SJCRH30 (cell line): ENCODE measurements at places on chromosomes 3 and 15.
A peak's percentile ranks its signal among the peaks of the same experiment; 100 is the strongest.

- 0 out of 2 replicates have a peak, but pooled peaks cover 3% of the 10 kb centered on the region for H3K36me3 ChIP-seq
- H3K27me3 ChIP-seq: no peaks in the 10 kb centered on the region
- DNase-seq: no peak
Measured at GRCh38 chr15:38266247-38266986, 13.8 kb downstream of the SPRED1 start.

GRCh38 chr15:99425657-99426301 is 140.0 kb upstream of the MEF2A start:
- no peak overlapping the region for H3K27ac ChIP-seq
- H3K4me1 ChIP-seq: peaks cover 11% of the 10 kb centered on the region
- no peaks in the 10 kb centered on the region for H3K36me3 ChIP-seq
- DNase-seq: no peak
- no peaks in the 10 kb centered on the region for H3K27me3 ChIP-seq

- no peaks in the 10 kb centered on the region for H3K36me3 ChIP-seq
- no peaks in the 10 kb centered on the region for H3K27me3 ChIP-seq
- DNase-seq: no peak
Measured at GRCh38 chr3:152096280-152096906, 172.3 kb upstream of the MBNL1 start.

DNA sequence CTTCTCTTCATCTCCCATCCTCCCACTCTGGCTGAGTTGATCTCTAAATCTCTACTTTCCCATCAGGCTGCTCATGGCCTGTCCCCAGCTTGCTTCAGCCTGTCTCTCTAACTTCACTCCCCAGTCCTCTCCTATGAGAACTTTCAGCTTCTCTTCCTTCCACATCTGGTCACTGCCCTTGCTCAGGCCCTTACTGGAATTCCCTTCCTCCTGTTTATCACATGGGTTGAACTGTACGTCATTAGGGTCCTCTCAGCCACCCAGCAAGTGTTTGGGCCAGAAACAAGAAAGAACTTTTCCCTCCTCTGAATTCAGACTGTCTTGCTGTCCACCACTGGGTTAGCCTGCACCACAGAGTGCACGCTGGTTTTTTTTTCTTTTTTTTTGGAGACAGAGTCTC is 5.0 kb downstream of the PTPN23 start:
- DNase-seq: no peak
- no peak overlapping the region for H3K4me3 ChIP-seq
- H3K4me1 ChIP-seq: no peaks in the 10 kb centered on the region
- H3K27me3 ChIP-seq: no peaks in the 10 kb centered on the region
- H3K36me3 ChIP-seq: peaks cover 14% of the 10 kb centered on the region

DNA sequence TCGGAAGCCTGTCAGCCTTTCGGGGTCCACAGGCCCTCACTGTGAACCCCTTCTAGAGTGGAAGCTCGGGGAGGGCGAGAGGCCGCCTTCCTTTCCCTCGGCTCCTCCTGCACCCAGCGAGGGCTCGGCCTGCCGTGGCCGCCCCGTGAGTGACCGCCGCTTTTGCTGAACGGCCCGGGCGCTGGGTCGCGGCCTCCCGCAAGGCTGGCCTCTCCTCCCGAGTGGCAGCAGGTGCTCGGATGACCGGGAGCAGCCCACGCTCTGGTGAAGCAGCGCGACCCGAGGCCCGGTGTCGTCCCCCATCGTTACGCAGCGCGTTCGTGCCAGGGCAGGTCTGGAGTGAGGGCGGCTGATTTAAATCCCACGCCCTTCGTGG is 53.8 kb downstream of the LRRK1 start:
- no peak for DNase-seq
- H3K4me3 ChIP-seq: no peak overlapping the region
- no peaks in the 10 kb centered on the region for H3K27me3 ChIP-seq
- H3K36me3 ChIP-seq: no peaks in the 10 kb centered on the region
- H3K27ac ChIP-seq: no peak overlapping the region
- H3K4me1 ChIP-seq: peaks cover 7% of the 10 kb centered on the region; the same call in 1 of the 2 replicates

- DNase-seq: no peak
- H3K4me3 ChIP-seq: no peak overlapping the region
- no peaks in the 10 kb centered on the region for H3K36me3 ChIP-seq
- H3K4me1 ChIP-seq: no peaks in the 10 kb centered on the region
- H3K27ac ChIP-seq: no peak overlapping the region
Measured at GRCh38 chr3:30578479-30578878, 27.9 kb upstream of the TGFBR2 start.

DNA sequence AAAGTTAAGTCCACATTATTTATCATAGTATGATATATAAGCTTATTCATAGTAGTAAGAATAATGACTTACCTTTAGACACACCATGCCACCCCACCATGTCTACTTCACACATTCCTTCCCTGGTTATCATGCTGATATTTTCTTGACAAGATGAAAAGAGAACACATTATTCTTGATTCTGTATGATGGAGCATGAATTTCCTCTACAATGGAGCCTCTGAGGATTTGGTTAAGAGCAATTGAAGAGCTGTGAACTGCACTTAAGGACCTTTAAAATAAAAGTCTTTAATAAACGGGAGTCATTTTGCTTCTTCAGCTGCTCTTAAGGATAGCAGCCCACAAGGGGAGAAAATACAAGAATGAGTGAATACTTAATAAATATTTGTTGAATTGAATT is 226.7 kb downstream of the CADM2 start:
- no peaks in the 10 kb centered on the region for H3K27me3 ChIP-seq
- no peaks in the 10 kb centered on the region for H3K4me1 ChIP-seq
- H3K4me3 ChIP-seq: no peak overlapping the region
- H3K36me3 ChIP-seq: no peaks in the 10 kb centered on the region
- H3K27ac ChIP-seq: no peak overlapping the region
- DNase-seq: no peak

DNA sequence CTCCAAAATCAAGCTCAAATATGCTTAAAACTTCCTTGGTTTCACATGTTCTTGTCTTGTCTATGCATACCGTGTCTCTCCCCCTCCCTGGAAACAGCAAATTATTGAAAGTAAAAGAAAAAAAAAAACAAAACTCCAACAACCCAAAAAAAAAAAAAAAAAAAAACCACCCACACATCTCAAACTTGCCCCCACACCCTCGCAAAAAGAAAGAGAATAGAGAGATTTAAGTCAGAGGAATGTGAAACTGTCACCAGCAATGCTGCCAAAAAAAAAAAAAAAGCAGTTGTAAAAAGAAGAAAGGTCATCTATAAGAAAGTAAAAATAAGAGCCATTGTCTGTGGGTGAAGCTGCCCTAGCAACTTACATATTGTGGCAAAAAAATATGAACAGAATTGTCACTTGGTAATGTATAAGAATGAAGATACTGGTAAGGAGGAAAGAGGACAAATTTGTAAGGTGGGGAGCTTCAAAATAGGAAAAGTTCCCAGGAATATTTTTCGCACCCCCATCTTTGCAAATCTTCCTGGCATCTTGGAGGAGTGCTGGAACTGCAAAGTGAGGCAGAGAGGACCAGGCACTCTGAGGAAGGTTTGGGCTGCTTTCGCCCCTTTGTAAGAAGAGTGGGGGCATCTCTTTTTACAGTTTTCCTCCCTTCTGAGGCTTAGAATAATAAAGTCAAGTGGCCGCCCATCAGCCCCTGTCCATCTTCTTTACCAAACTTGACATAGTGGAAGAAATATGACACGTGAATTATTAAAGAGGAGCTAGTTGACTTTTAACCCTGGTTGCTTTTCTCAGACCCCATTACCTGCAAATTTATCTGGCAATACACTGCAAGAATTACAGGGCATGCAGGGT is 81.8 kb downstream of the NR2F2 start:
- H3K4me3 ChIP-seq: no peak overlapping the region
- 0 out of 2 replicates have a peak, but pooled peaks cover 3% of the 10 kb centered on the region for H3K4me1 ChIP-seq
- no peak overlapping the region for H3K27ac ChIP-seq
- H3K36me3 ChIP-seq: no peaks in the 10 kb centered on the region
- no peak for DNase-seq
- H3K27me3 ChIP-seq: no peaks in the 10 kb centered on the region

- no peaks in the 10 kb centered on the region for H3K36me3 ChIP-seq
- DNase-seq: peak; percentile 87
- H3K4me3 ChIP-seq: peak overlapping the region; percentile 40
- H3K4me1 ChIP-seq: peaks cover 47% of the 10 kb centered on the region
- H3K27me3 ChIP-seq: no peaks in the 10 kb centered on the region
Measured at GRCh38 chr15:101187820-101188636, 63.8 kb downstream of the CHSY1 start.

DNA sequence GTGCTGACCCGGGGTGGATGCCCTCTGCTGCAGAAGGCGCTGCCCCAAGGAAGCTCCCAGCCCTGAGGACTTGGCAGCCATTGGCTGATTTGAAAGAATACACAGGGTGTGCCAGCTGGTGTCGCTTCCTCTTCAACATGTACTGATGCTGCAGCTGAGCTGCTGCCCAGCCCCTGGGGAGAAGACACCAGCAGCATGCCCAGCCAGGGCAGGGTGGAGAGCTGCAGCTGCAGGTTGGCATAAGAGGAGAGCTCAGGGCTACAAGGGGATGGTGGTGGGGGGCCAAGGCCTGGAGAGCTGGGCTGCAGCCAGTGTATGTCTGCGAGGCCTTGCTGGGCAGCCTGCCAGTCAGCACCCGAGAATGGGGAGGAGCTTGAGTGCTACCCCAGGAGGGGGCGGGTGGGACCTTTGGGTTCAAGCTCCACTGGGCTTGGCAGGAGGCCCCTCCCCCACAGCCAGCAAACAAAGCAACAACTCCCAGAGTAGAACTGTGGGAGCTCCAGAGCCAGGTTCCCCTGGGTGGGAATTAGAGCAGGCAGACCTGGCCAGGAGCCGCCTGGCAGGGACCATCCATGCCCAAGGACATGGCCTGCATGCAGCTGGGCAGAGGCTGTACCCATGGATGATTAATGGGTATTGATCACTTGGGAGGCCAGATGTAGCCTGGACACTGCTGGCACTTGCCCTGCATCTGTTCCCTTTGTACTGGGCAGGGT is 9.2 kb upstream of the SEMA4B start:
- no peak overlapping the region for H3K27ac ChIP-seq
- no peaks in the 10 kb centered on the region for H3K4me1 ChIP-seq
- H3K27me3 ChIP-seq: 0 out of 2 replicates have a peak, but pooled peaks cover 4% of the 10 kb centered on the region
- no peak overlapping the region for H3K4me3 ChIP-seq
- no peaks in the 10 kb centered on the region for H3K36me3 ChIP-seq

- H3K36me3 ChIP-seq: no peaks in the 10 kb centered on the region
- no peak overlapping the region for H3K4me3 ChIP-seq
- 0 out of 2 replicates have a peak, but pooled peaks cover 5% of the 10 kb centered on the region for H3K4me1 ChIP-seq
- H3K27me3 ChIP-seq: no peaks in the 10 kb centered on the region
- H3K27ac ChIP-seq: no peak overlapping the region
Measured at GRCh38 chr3:1960506-1960905, 138.2 kb upstream of the CNTN4 start.

DNA sequence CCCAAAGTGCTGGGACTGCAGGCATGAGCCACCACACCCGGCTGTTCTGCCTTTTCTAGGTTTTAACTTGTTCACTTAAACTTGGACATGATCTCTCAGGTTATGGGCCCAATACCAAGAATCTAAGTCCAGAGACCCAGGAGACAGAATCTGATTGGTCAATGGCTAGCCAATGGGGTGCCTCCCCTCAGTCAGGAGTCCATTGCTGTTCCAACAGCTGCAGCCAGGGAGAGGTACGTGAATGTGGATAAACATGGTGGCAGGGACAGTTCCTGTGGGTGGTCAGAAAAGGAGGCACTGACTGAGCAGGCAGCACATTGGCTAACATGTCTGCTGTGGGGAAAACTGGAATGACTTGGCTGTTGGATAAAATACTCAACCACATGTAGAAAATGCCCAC is 140.3 kb downstream of the RPLP1 start:
- H3K4me3 ChIP-seq: no peak overlapping the region
- H3K27ac ChIP-seq: no peak overlapping the region
- no peaks in the 10 kb centered on the region for H3K36me3 ChIP-seq
- H3K27me3 ChIP-seq: no peaks in the 10 kb centered on the region; the same call in 1 of the 2 replicates
- DNase-seq: peak; percentile 34

DNA sequence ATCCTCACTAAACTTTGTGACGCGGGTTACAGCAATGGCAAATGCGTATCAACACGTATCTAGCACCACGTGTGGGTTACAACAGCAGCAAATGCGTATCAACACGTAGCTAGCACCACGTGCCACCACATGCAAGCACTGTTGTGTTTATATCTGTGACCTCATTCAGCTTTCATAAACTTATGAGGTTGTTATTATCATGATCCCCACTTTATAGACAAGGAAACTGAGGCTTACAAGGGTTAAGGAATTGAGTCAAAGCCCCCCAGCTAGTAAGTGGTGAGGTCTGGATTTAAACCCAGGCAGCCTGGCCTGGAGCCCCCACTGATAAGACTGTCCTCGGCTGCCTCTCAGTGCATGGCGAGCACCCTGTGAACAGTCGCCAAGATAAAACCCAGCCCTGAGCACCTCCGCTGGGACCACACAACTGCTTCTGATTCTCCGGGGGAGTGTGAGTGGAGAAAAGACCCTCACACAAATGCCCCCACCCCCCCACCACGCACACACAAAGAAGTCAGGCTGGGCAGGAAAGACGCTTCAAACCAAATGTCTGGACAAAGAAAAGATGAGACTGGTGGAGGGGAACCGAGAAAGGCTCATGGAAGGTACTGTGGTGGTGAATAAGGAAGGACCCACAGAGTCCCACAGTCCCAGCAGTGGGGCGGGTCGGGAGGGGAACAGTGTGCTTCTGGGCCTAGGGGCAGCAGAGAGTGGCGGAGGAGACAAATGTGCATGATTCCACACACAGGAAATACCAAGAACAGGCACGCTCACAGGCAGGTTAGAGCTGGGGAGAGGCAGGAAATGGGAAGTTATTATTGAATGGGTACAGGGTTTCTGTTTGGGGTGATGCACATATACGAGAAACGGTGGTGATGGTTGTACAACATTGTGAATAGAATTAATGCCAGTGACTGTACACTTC is 173.4 kb downstream of the XXYLT1 start:
- no peak overlapping the region for H3K4me3 ChIP-seq
- peaks cover 13% of the 10 kb centered on the region; the same call in 1 of the 2 replicates for H3K4me1 ChIP-seq
- DNase-seq: no peak
- H3K27ac ChIP-seq: no peak overlapping the region
- no peaks in the 10 kb centered on the region for H3K36me3 ChIP-seq

DNA sequence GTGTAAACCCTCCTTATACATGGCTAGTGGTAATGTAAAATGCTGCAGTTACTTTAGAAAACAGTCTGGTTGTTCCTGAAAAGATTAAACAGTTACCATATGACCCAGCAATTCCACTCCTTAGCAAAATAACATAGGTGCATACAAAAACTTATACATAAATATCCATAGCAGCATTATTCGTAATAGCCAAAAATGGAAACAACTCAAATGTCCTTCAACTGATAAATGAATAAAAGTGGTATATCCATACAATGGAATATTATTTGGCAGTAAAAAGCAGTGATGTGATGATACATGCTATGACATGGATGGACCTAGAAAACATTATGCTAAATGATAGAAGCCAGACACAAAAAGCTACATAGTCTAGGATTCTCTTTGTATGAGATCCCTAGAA is 31.6 kb upstream of the SIN3A start:
- no peak for DNase-seq
- H3K36me3 ChIP-seq: peaks cover 27% of the 10 kb centered on the region
- H3K4me1 ChIP-seq: no peaks in the 10 kb centered on the region
- no peak overlapping the region for H3K27ac ChIP-seq
- no peaks in the 10 kb centered on the region for H3K27me3 ChIP-seq
- no peak overlapping the region for H3K4me3 ChIP-seq

DNA sequence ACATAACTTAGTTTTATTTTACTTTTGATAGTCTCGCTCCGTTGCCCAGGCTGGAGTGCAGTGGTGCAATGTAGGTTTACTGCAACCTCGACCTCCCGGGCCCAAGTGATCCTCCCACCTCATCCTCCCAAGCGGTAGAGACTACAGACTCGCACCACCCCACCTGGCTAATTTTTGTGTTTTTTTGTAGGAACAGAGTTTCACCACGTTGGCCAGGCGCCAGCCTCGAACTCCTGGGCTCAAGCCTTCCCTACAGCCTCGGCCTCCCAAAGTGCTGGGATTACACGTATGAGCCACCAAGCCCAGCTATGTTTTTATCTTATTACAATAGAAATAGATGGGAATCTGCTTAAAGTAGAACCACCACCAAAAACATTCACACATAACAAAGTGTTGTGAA is 2.9 kb downstream of the RNU5A-1 start:
- H3K36me3 ChIP-seq: no peaks in the 10 kb centered on the region
- H3K27me3 ChIP-seq: no peaks in the 10 kb centered on the region
- no peak for DNase-seq
- no peaks in the 10 kb centered on the region for H3K4me1 ChIP-seq
- no peak overlapping the region for H3K27ac ChIP-seq
